ENCODE measurements at places on chromosomes 3 and 15.

GRCh38 chr15:101029971-101030661, 111.0 kb downstream of the LRRK1 start:
- no peak for DNase-seq

GRCh38 chr3:186002884-186003472, 65.2 kb upstream of the TRA2B start:
- no peak for DNase-seq

DNA sequence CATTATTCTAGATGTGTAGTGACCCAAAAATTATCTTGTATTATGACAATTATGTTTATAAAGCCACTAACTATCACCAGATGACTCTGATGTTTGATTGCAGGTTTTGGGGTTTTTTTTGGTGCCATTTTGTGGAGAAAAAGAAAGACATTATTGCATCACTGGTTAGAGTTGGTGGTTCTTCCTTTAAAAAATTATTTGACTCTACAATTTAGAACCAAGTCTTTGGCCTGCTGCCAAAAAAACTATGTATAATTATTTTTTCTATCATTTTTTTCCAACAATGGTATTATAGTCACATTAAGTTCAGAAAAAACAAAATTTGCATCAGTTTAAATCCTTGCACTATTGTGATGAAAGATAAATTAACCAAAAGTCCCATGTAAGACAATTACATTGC, 258.6 kb upstream of the GRM7 start:
- DNase-seq = no peak

DNA sequence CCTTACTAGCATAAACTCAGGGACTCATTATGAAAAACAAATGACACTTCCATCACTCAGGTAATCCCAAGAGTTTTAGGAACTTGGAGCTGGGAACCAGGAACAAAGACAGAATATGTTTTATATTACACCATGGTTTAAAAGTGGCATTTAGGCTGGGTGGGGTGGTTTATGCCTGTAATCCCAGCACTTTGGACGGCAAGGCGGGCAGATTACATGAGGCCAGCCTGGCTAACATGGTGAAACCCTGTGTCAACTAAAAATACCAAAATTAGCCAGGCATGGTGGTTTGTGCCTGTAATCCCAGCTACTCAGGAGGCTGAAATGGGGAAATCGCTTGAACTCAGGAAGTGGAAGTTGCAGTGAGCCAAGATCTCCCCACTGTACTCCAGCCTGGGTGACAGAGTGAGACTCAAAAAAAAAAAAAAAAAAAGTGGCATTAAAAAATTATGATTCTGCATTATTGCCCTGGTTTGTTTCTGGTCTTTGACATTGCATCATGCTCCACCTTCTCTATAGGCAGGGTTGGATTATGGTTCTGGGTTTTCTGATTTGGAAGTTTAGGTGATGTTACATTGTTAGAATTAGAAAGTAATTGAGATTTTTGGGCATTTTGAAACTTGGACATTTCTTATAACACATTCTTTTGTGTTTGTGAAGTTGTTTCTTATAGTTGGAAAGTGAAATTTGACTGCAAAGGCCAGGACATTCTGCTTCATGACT, 19.0 kb downstream of the SQOR start:
- DNase-seq = no peak

DNA sequence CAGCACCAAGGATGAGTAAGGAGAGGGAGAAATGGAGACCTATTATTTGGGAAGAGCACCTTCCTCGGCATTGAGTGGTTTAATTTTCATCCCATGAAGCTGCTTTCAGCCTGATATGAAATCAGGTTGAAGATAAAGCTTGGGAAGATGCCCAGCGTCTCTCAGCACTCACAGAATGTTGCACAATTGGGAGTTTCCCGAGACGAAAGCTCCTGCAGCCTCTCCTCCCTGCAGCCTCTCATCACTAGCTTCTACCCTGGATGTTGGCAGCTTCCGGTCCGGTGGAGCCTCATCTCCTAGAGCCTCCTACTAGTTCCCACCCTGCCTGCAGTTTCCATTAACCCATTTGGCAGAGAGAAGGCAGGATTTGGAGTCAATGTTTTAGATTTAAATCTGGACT, 40.3 kb downstream of the EDEM1 start:
- DNase-seq = no peak

DNA sequence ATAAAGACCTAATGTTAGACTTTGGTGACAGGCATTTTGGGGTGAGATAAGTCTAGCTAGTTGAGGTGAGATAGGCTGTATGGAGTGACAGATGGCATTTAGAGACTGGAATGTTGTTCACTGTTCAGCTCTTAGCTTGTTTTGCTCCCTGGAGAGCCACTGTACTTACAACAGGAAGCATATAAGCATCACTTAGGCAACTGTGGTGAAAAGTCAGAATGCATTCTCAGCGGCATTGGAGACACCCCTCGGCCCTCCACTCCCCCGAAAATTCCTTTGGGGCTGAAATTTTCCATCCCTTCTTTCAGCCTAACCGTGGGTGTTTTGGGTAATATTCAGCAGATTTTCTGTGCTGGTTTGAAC, 73.4 kb downstream of the SLCO3A1 start:
- no peak for DNase-seq

DNA sequence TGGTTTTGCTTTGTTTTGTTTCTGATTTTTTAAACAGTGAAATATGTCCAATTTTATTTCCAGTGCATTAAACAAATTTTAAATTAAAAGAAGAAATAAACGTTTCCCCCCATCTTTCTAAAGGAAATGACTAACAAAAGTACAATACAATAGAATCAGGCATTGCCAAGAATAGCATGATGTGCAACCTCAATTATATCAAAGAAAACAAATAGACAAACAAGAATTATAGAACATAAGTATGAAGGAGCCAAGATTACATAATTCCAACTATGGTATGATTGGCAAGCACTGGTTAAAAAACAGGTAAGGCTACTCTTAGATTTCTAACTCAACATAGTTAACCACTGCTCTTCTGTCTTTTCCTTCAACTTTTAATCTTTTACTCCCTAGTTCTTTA, 26.4 kb downstream of the TIGIT start:
- no peak for DNase-seq

GRCh38 chr15:73389971-73390544, 21.3 kb upstream of the HCN4 start:
- no peak for DNase-seq

- DNase-seq = no peak
Measured at GRCh38 chr15:78614021-78614420, 6.8 kb downstream of the CHRNA3 start.

DNA sequence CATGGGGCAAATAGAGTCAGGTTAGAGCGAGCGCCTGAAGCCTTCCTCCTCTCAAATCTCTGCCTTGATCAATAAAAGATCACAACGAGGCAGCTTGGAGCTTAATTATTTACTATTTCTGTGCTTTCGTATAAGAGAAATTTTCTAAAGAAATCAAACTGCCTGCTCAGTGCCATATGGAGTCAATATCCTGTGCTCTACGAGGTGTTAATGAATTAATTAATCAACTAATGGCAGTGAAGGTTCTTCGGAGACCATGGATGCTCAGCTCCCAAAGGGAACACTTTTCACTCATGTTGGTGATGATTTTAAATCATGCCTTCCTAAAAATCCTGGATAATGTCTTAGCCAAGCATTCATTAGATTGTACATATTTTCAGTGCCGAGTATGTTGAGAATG, 153.5 kb upstream of the PPP2R3A start:
- no peak for DNase-seq

GRCh38 chr15:34941831-34942230, 27.7 kb downstream of the AQR start:
- no peak for DNase-seq

- DNase-seq = no peak
Measured at GRCh38 chr15:62426387-62426956, 261.4 kb upstream of the C2CD4B start.

DNA sequence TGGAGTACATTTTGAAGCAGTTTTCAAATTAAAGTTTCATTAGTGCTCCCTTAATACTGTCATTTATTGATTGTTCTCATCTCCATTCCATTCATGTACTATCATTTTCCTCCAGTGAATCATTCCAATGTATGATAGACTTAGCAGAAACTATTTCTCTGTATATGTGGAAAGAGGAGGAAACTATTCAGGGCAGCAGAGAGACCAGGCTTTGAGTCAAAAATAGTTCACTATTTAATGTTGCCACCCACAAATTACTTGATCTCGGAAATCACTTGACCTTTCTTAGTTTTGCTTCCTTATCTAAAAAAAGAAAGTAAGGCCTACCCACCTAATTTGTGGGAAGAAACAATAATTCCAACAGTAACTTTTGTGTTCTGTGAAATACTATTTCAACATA, 610.5 kb upstream of the ZNF385D start:
- no peak for DNase-seq

DNA sequence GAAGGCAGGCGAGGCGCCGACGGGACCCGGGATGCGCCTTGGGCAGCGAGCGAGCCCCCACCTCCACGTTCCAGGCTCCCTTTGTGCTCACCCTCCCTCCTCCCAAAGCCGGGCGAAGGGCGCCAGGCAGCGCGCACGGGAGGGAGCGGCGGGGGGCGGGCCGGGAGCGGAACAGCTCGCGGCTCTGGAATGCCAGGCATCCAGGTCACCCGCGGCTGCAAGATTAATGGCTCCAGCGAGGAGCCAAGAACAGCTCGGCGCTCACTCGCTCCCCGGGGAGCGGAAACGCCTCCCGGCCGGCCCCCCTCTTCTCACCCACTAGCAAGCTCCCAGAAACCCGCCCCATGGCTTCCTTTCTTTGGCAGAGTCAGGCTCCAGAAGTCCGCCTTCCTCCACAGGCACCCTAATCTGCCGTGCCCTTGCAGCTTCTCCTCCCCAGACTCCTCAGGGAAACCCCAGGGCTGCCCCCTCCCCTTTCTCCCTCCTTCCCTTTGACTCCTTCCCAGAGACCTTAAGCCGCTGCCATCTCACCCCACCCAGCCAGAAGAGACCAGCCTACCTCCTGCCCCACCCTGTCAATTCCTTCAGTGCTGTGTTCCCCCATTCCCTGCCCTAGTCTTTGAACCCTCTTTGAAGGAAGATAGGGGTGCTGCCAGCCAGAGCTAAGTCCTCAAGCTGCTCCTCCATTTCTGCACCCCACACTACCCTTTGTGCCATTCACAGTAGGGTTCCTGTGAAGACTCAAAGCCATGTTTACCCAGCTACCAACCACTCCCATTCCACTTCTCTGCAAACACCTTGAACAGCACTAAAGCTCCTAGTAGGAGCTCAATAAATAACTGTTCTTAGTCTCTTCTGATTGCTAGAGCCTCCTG, 9.9 kb downstream of the AMOTL2 start:
- DNase-seq = peak; percentile 59

GRCh38 chr3:177337541-177338331, 140.5 kb upstream of the TBL1XR1 start:
- peak; percentile 19 for DNase-seq

DNA sequence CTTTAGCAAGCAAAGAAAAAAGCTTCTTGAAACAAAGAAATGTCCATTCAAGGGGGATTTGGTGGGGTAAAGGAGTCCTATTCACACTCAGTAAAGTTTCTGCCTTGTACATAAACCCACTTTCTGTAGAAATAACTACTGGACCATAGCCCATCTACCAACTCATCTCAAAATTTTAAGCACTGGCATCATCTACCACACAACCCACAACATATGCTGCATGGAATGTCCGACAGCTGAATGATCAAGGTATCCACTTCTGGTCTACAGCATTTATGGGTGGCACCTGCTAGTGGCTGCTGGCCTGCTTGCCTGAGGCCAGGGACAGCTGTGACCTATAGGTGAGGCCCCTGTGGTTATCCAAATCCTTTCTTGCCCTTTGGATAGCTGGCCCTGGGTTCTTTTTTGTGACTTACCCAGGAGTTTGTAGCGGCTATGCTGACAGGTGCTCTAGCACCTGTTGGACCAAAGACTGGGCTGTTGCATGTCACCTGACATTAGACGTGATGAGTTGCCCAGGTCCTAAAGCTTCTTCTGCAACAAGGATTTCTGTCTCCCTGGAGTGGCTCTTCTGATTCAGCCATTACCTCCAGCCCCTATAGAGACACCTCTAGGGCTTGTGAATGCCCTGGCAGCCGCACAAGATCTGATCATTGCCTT, 19.2 kb upstream of the MEF2A start:
- no peak for DNase-seq

DNA sequence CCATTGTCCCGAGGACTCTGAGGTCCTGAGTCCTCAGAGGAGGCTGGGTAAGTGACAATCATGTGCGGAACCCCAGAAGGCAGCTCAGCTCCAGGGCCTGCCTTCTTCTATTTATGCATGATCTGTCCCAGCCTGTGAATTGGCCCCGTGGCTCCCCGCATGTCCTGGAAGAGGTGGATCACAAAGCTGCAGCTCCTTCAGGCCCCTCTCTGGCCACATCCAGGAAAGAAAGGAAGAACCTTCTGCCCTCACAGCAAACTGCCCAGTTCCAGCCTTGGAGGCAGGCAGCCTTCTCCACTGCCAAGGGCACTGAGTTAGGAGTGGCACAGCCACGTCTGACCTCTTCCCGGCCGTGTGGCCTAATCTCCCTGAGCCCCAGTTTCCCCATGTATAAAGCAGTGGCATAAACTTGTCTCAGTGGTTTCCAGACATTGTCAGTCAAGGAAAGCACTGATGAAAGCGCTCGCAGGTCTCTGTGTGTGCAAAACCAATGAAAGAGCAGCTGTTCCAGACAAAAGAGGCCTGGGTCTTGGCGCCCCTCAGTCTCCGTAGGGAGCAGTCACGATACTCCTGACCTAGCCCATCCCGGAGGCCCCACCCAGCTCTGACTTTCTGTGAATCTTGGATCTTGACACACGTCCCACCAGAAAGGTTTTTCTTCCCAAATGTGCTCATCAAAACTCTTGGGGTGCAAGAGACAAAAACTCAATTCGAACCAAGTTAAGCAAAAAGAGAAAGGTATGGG, 497.3 kb downstream of the SHQ1 start:
- DNase-seq = no peak

- DNase-seq = no peak
Measured at GRCh38 chr3:15538345-15538744, 16.8 kb upstream of the COLQ start.

DNA sequence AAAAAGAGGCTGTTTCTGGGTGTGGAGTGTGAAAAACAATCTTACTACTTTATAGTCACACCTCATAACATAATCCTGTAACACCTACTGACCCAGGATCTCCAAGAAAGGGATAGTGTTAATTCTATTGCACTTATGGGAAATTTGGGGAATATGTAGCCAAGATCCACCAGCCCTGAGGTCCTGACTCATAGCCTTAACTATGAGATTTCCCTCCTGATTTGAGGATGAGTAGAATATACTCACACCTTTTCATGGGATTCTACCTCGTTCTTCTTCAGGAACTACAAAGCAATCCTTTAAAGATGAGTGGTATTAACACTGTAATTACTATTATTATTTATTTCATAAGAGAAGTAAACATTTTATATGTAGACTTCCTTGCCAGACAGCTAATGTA, 315.2 kb downstream of the MECOM start:
- DNase-seq = no peak

GRCh38 chr3:172332256-172333041, 115.8 kb downstream of the GHSR start:
- DNase-seq = peak; percentile 60

- DNase-seq = no peak
Measured at GRCh38 chr15:69390575-69390974, 23.6 kb upstream of the KIF23 start.

DNA sequence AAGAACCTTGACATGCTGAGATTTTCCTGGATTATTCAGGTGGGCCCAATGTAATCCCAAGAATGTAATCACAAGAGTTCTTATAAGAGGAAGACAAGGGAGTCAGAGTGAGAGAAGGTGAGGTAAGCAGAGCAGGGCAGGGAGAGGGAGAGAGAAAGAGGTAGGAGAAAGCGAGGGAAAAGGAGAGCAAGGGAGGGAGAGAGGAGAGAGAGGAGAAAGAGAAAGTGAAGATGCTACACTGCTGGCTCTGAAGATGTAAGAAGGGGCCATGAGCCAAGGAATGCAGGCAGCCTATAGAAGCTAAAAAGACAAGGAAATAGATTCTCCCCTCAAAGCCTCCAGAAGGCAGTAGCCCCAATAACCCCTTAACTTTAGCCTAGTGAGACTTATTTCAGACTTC, 28.7 kb upstream of the FAM98B start:
- no peak for DNase-seq
